ELR (cell line): ENCODE measurements at places on chromosomes 4 and X.

DNA sequence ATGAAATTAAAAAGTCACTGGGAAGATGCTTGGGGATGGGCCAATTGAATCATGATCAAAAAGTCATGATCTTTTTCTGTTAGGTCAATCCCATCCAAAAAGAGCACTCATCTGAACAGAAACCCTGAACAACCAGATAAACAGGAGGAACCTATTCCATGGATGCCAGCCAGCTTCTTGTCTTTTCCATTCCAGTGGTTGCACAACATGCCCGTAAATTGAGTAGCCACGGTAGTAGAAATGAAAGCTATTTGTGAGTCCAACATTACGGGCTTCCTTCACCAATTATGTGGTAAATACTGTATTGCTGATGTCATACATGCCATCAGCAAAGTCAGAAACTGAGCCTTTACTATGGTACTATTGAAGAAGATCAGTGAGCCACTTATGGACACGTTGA, 982.4 kb upstream of the HS3ST1 start:
- no peak for DNase-seq

DNA sequence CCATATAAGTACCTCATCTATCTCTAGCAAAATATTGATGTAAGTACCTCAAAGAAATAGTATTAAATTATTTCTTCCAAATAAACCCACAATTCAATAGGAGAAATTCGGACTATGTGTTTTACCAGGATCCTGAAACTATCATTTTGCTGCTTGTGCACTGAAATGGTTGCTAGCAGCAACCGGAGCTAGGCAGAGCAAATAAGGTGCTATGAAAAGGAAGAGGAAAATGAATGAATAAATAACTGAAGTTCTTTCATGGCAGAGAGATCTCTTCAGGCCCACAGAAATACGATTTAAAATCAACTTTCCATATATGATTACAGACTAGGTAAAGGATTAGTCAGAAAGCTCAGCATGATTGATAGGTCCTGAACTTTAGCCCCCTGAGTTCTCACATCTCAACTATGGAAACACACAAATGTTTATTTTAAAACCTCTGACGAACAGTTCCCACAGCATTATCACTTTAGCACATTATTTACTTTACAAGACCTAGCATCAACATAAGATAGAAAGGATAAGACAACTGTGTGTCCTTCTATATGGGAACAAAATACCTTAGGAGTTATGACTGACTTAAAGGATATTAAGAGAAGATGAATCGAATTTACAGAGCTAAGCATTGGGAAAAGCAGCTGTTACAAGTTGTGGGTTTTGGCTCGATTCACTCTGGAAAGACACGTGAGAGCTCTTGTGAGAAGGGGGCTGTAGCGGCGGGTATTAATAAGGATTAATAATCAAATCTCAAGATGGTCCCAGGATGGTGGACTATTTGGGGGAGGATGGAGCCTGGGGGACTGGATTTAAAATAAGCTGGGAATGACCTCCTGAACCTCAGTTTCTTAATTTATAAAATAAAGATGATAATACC, 104.3 kb downstream of the CORIN start:
- DNase-seq = no peak

GRCh38 chr4:112418092-112418491, 97.9 kb downstream of the NEUROG2 start:
- DNase-seq = no peak

- DNase-seq = no peak
Measured at GRCh38 chr4:78218260-78218659, 161.1 kb downstream of the FRAS1 start.
